ENCODE measurements at places on chromosomes 2 and 18.
A peak's percentile ranks its signal among the peaks of the same experiment; 100 is the strongest.

GRCh38 chr2:147490401-147491261 lies 354.2 kb upstream of the ACVR2A start:
- DNase-seq = no peak

DNA sequence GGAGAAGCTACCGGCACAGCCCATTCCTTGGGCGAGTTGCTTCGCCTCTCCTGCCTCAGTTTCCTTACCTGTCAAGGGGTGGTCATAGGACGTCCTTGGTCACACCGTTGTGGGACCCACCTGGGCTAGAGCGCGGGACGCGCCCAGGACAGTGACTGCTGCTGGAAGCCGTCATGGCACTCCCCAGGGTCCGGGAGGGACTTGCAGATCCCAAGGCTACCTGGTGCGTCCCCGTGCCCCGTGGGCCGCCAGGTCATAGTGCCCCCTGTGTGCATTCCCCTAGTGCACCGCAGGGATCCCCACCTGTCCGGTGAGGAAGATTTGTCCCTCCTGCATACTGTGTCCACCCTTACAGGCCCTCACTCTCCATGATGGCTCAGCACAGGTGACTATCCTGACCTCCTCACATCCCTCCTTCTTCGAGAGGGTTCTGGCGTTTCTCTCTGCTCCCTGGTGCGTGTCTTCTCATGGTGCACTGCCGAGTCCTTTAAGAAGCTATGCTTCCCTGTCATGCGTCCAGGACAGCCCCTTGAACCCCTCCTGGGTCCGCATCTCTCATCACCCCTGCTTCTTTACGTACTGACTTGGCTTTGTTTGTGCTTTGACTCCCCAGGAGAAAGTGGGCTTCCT lies 886 bp upstream of the STK25 start:
- DNase-seq = no peak

DNA sequence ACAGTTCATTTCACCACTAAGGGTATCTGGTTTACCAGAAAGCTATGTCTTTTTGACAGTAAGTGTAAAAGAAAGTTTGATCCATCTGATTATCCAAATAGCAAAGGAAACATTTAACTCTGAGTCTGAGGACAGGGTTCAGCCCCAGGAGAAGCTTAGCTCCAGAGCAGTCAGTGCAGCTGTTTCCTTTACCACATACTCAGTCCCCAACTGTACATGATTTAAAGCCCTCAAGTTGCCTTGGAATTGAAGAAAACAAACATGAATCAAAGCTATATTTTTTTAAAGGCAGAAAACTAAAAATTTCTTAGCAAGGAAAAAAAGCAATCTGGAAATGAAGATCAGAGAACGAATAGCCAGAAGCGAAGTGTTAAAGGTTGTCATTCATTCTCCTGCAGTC lies 746.0 kb downstream of the METTL4 start:
- no peak for DNase-seq

DNA sequence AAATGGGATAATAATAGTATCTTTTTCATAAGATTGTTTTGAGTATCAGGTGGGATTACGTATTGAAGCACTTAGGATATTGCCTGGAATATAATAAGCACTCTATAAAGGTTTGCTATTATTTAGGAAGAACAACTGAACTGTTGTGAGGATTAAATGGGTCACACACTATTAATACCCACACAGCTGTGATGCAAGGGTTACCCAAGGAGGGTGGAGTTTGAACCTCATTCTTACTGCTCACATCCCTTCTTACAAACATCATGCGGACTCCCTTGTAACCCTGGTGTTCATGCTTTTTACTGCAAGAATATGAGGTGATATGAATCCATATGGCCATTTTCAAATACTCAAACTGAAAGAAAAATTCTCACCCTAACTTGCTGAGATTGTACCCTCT lies 113.5 kb downstream of the KCTD1 start:
- DNase-seq = no peak

DNA sequence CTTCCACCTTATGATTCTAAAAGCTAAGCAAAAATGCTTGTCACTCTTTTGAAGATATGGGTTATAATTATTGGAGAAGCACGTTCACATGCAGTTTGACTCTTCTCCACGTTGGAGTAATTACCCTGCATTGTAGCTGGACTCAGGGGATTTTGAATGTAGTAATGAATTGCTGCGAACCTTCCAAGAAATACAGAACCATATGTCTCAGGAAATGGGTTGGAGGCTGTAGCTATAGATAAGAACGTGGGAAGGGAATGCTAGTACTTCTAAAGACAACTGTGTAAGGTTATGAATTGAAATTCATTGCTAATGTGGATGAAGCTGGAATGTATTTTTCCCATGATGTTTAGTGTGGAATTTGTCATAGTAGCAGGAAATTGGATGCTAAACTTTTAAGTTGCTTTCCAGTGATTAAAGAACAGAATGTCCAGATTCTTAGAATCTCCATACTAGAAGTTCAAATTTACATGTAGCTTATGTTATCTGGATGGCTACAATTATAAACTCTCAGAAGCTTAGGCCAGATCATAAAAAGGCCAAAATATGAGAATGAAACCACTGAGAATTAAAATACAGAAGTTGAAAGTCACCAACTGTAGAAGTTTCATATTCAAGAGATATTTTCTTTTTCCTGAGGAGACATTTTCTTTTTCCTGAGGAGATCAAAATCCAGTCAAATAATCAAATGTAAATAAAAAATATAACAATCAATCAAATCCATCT lies 27.3 kb upstream of the SPOPL start:
- no peak for DNase-seq

GRCh38 chr18:2845172-2845571 lies 1.6 kb upstream of the EMILIN2 start:
- DNase-seq = no peak

DNA sequence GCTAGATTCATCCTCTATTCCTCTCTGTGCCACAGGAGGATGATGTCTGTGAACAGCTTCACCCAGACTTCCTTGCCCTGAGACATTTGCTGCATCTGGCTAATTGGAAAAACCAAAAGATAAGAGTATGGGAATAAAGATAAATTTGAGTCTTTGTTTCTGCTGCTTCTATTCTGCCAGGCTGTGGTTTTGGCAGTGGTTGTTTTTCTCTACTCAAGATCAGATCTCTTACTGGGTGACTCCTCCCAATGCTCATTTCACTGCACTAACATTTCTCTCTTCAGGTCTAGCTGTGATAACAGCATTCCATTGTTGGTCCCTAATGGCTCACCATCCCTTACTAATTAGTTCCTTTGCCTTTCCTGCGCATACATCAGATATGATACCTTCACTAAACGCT lies 89.5 kb downstream of the CALCRL start:
- DNase-seq = no peak

DNA sequence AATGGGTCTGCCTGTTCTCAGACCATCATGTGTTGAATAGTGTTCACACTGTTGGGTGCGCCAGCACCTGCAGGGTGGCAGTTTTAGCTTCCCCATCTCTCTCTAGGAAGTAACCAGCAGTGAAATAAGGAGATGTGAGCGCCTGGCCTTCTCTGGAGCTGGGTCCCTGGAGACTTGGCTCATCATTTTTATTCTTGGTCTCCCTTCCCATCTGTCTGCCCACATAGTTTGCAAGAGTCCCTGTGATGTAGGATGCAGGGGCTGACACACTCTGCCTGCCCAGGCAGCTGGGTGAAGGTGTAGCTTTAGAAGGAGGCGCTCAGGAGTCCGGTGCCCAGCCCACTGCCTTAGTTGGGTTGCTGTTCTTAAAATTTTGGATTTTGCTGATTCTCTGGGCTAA lies 172.2 kb downstream of the LDLRAD4 start:
- DNase-seq = no peak

DNA sequence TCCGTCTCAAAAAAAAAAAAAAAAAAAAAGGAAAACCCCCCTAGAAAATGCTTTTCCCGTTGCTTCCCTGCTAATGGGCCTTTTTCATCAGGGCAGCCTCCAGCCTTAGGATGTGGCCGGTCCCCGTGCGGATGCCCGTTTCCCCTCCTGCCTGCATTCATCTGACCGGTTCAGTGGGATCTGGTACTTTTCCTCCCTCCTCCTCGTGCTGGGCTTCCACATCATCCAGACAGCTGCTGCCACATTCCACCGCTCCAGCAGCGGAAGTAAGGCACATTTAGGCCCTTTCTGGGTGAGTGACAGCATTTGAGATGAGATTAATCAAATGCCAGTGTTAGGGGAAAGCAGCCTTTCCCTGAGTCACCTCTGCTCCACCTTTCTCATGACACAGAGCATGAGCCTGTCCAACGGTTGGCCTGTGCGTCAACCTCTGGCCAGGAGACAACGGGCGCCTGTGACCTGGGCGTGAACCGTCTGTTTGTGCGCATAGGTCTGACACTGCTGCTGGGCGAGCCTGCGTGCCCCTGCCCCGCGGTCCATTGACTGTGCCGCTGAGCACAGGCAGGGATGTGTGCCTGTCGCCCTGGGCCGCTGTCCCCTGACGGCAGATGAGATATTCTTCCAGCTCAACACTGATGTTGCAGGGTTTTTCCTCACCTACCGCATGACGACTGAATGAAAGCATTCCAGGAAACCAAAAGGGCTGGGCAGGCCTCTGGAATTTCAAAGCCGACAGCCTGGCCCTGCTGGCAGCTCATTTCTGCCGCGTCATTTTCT lies 174.0 kb downstream of the TGIF1 start:
- DNase-seq = peak; percentile 97

GRCh38 chr2:27086724-27087593 lies at the start of gene KHK:
TSS of gene KHK (plus strand) at chr2:27086772. CDS start at chr2:27087260, 488 bp downstream.
- DNase-seq = no peak

DNA sequence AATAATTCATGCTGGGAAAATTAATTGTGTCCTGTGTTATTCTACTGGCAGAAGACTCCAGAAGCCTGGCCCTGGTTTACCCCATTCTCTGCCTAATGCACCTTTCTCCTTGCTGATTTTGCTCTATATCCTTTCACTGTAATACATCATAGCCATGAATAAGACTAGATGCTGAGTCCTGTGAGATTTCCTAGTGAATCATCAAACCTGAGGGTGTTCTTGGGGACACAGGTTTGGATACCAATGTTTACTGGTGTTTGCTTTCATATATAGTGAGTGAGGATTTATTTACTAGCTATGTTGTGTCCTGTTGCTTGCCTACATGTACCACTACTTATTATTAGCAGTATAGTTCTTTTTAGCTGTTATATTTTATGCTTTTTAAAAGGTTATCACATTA lies 6.5 kb downstream of the METTL5 start:
- DNase-seq = no peak

DNA sequence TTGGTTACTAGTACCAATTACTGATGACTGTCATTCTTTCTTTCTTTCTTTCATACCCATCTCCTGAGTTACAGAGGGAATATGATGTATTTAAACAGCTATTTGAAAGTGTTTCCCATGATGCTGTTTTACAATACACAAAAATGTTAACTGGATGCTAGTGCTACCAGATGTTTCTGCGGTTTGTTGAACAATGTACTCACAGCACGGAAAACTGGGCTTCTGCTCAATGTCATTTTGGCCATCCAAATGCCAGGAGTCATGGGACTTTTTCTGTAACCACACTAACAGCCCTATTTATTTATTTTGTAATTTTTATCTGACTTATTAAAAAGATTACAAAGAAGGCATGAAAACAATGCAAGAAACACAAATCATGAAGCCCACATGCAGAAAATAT lies 313.8 kb downstream of the RIT2 start:
- no peak for DNase-seq

DNA sequence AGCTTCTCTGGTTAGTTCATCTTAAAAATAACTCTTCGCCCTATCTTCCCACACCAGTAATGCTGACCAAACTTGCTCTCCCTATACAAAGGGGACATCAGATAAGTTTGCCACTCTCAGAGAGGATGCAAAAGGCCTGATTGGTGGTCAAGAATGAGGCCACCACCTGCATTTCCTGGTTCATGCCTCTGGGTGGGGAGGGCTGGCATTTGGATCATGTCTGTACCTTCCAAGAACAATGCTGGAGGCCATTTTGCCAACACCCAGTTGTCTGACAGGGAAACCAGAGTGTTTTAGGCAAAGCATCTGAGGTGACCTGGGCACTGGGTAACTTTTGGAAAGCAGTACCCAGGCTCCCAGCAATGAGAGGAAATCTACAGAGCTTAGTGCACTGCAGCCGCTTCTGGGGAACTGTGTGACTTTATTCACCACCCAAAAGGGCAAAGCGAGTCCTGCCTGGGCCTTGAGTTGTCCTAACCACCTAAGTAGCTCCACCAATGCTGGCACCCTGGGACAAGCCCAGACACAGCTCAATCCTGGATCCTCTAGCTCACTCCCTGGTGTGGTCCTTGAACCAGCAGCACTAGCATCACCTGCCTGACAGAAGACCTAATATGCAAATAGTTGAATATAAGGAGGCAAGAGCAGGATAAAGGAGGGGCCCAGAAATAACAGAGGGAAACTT lies 35.1 kb downstream of the CAPN13 start:
- DNase-seq = no peak

DNA sequence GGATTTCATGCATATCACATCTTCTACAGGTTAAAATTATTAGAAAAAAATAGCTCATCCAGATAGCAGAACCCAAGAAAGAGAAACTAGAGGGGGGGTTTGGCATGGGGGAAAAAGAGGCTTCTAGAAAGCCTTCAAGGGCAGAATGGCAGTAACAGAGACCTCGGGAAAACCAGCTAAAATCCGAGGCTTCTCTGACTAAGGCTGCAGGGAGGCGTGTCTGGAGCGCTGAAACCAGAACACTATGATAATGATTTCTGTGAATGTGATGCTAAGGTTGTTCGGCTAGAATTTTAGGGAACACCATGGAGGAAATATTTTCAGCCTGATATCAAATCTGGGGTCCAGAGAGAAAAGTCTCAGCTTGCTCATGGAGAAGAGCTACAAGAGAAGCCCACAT lies 73.0 kb downstream of the ATP8B1 start:
- DNase-seq = no peak

GRCh38 chr2:173239644-173240043 lies 115.0 kb upstream of the CDCA7 start:
- DNase-seq = no peak

- DNase-seq = no peak
Observed at GRCh38 chr2:188441288-188441947, 149.7 kb downstream of the GULP1 start.

DNA sequence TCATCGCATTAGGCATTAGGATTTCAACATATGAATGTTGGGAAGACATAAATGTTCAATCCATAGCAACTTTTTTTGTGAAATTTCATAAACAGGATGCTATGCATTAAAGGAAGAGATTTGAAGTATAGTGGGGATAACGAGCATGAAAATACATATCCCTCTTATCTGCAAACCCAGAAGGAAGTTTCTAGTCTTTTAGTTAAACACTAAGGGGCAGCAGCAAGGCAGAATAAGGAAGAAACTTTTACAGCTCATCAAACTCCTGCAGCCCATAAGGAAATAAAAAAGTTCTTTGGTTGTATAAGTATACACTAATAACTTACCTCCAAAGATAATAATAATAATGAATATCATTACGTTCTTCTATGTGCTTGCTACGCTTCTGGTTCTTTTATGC lies 81.5 kb downstream of the CD226 start:
- no peak for DNase-seq

Measured in kidney epithelial cell (primary cell).